Thymus (tissue), 14 donors: ENCODE measurements at places on chromosomes 7 and 10.

- H3K4me1 ChIP-seq, result no peaks in the 10 kb centered on the region
- H3K27me3 ChIP-seq, result peaks cover 6% of the 10 kb centered on the region
- H3K36me3 ChIP-seq, result peaks cover 8% of the 10 kb centered on the region
- DNase-seq, result no peak
These were observed 10.8 kb downstream of the ZNF467 start for GRCh38 chr7:149762610-149763009.

DNA sequence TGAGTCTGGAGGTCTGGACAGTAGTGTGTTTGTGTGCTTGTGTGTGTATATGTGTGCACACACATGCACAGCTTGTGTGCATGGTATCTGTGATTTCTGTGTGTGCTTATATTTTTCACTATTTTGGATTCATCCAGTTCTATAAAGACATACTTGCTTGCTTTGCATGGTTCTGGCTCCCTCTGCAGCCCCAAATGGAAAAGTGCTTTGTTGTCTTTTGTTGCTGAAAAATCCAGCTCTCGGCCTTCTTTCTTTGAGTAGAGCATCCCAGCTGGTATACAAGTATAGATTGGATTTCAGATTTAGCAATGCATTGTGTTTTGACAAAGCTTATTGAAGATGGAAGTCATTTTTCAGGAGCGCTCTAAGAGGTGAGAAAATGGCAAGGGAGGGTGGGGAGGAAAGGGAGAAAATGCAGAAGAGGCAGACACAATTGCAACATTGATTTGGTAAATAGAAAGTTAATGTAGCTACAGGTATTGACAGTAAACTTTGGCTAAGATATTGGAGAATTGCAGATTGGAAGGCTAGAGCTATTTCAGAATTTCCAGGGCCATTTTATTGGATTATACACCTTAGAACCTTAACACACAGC lies 333.9 kb downstream of the AUTS2 start:
- no peak overlapping the region for H3K27ac ChIP-seq
- no peak overlapping the region for H3K4me3 ChIP-seq

- no peaks in the 10 kb centered on the region for H3K27me3 ChIP-seq
- H3K27ac ChIP-seq, result no peak overlapping the region
- no peak overlapping the region for H3K4me3 ChIP-seq
- no peaks in the 10 kb centered on the region for H3K36me3 ChIP-seq
These were observed 41.9 kb downstream of the DGKI start for GRCh38 chr7:137804836-137805235.

DNA sequence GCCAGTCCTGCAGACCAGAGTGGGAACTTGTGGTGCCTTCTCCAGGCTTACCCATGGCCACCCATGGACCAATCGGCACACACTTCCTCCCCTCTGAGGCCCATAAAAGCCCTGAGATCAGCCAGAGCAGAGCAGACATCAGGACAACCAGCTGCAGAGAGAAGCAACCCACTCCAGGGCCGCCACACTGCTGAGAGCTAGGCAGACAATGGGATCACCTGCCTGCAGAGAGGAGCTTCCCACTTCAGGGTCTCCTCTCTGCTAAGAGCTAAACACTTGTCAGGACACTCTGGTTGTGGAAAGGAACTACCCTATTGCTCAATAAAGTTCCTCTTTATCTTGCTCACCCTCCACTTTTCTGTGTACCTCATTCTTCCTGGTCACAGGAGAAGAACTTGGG lies 34.0 kb downstream of the C7orf25 start:
- H3K4me3 ChIP-seq, result no peak overlapping the region
- no peaks in the 10 kb centered on the region for H3K27me3 ChIP-seq
- H3K4me1 ChIP-seq, result no peaks in the 10 kb centered on the region
- H3K36me3 ChIP-seq, result no peaks in the 10 kb centered on the region
- no peak for DNase-seq

DNA sequence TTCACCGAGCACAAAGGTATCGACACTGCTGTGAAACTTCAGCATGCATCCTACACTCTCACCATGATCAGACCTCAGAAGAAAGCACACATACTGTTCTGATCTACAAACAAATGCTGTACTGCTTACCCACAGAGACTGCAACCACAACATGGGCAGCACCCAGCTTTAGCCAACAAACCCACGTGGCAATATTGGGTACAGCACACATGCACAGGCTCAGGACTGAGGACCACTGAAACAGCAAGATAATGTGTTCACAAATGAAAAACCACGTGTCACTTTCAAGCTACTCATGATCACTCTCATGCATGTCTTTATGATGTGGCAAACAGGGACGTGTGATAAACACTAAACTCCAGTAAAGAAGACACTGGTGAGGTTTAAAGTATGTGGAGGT lies 119.3 kb upstream of the PTN start:
- H3K27ac ChIP-seq, result no peak overlapping the region
- DNase-seq, result no peak
- no peaks in the 10 kb centered on the region for H3K36me3 ChIP-seq
- no peak overlapping the region for H3K4me3 ChIP-seq
- H3K27me3 ChIP-seq, result no peaks in the 10 kb centered on the region

- H3K36me3 ChIP-seq, result no peaks in the 10 kb centered on the region
- H3K4me3 ChIP-seq, result no peak overlapping the region
- no peaks in the 10 kb centered on the region for H3K27me3 ChIP-seq
- no peaks in the 10 kb centered on the region for H3K4me1 ChIP-seq
These were observed 123.6 kb downstream of the VTI1A start for GRCh38 chr10:112570585-112570984.

DNA sequence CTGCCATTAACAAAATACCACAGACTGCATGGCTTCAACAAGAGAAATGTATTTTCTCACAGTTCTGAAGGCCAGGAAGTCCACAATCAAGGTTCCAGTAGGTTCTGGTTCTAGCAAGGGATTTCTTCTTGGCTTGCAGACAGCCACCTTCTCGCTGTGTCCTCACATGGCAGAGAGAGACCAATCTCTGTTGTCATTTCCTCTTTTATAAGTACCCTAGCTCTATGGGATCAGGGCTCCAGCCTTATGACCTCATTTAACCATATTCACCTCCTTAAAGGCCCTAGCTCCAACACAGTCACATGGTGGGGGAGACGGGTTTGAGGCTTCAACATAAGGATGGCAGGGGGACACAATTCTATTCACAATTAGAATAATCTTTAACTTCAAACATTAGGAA lies 23.6 kb downstream of the ABI1 start:
- no peak overlapping the region for H3K4me3 ChIP-seq
- H3K27me3 ChIP-seq, result no peaks in the 10 kb centered on the region
- no peaks in the 10 kb centered on the region for H3K4me1 ChIP-seq
- peaks cover 7% of the 10 kb centered on the region for H3K36me3 ChIP-seq
- DNase-seq, result no peak
- no peak overlapping the region for H3K27ac ChIP-seq

DNA sequence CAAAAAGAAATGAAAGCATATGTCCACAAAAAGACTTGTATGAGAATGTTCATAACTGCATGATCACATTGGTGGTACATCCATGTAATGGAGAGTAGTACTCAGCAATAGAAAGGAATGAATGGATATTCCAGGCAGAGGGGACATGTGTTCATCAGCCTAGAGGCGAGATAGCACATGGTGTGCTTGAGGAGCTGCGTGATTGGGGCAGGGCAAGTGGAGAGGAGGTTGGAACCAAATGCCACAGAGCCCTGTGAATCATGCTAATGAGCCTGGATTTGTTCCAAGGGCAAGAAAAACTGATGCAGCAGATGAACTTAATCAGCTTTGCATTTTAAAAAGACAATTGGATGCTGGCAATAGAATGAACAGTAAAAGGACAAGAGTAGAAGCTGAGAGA lies 73.3 kb downstream of the C10orf90 start:
- H3K27me3 ChIP-seq, result no peaks in the 10 kb centered on the region
- no peak overlapping the region for H3K27ac ChIP-seq
- H3K4me3 ChIP-seq, result no peak overlapping the region
- no peaks in the 10 kb centered on the region for H3K36me3 ChIP-seq

DNA sequence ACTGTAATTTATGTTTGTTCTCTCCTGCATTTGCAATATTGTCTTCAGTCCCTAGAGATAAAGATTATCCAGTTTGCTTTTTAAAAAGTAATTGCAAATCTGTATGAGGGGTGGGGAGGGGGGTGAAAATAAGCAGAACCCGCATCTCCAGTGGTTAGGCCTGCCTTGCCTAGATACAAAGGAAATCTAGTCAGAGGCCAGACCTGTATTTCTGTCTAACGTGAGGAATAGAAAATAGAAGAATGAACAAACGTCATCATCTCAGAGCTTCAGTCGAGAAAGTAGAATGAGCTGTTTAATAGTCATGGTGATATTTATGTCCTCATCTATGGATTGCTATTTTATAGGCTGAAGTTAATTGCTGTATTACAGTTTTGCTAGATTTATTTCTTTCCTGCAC lies 284.2 kb downstream of the BICC1 start:
- no peak overlapping the region for H3K27ac ChIP-seq
- H3K4me1 ChIP-seq, result no peaks in the 10 kb centered on the region

GRCh38 chr7:118061386-118061785 lies 122.6 kb upstream of the LSM8 start:
- H3K4me3 ChIP-seq, result no peak overlapping the region
- H3K27ac ChIP-seq, result no peak overlapping the region

DNA sequence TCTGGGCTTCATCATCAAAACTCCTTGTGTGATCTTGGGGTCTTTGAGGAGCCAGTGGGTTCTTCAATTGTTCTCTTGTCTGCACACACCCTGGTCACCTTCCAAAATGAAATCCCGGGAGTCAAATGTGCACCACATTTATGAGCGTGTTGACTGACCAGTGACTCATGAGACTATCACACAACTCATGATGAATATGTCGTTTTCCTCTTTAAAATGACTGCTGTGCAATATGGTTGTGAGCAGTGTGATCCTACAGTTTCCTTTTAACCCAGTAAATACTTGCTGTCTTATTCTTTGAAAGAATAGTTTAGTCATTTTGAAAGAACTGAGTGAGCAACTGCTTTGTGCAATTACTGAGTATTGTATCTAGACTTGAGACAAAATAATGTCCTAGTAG lies 149.2 kb downstream of the DYNC1I1 start:
- no peak for DNase-seq
- no peaks in the 10 kb centered on the region for H3K4me1 ChIP-seq
- H3K36me3 ChIP-seq, result no peaks in the 10 kb centered on the region
- no peaks in the 10 kb centered on the region for H3K27me3 ChIP-seq

- H3K4me3 ChIP-seq, result no peak overlapping the region
- H3K27ac ChIP-seq, result no peak overlapping the region
- H3K4me1 ChIP-seq, result no peaks in the 10 kb centered on the region
- no peak for DNase-seq
These were observed 303.7 kb downstream of the WDR11 start for GRCh38 chr10:121154846-121155245.

DNA sequence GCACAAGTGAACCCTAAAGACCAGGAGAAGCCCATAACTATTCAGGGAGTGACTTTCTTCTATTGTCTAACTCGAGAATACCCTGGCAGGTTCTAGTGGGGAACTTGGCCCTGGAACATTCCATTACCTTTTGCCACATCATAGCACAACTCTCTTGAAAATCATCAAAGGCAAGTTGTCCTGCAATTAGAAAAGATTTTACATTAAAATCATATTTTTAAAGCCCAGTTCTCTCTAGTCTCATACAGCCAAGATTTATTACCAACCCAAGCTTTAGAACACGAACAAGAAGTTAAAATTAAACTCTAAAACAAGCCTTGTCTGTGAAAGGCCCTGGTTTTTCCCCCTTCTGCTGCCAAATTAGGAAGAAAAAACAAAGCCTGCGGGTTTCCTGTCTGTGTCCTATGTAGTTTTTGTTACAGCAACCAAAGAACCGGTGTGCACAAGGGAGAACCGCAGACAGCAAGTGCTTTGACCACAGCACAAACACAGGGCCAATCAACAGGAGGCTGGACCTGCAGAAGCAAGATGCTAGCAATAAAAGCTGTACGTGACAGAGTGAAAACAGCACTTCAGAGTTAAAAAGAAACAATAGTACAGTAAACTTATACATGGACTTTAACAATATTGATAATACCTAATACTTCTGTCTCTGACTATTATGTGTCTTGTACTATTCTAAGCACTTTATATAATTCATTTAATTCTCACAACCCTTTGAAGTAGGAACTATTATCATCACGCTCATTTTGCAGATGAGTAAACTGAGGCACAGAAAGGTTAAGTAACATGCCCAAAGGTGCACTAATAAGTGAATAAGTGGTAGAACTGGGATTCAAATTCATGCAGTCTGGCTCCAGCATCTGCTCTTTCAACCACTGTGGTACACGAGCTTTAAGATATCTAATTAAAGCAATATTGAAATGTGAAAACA lies 65.8 kb downstream of the STK17A start:
- H3K4me3 ChIP-seq, result peak overlapping the region; percentile 37
- H3K36me3 ChIP-seq, result peaks cover 31% of the 10 kb centered on the region
- H3K27me3 ChIP-seq, result no peaks in the 10 kb centered on the region
- peak; percentile 88 for DNase-seq
- peak overlapping the region; percentile 91 for H3K27ac ChIP-seq

- H3K4me3 ChIP-seq, result no peak overlapping the region
- DNase-seq, result no peak
- no peaks in the 10 kb centered on the region for H3K27me3 ChIP-seq
- no peaks in the 10 kb centered on the region for H3K4me1 ChIP-seq
- H3K36me3 ChIP-seq, result no peaks in the 10 kb centered on the region
- H3K27ac ChIP-seq, result no peak overlapping the region
These were observed 27.8 kb downstream of the MRC1 start for GRCh38 chr10:17836942-17837341.

GRCh38 chr10:786633-787474 lies 97.4 kb upstream of the DIP2C start:
- no peaks in the 10 kb centered on the region for H3K4me1 ChIP-seq
- H3K4me3 ChIP-seq, result no peak overlapping the region
- peaks cover 21% of the 10 kb centered on the region for H3K27me3 ChIP-seq
- no peak for DNase-seq

DNA sequence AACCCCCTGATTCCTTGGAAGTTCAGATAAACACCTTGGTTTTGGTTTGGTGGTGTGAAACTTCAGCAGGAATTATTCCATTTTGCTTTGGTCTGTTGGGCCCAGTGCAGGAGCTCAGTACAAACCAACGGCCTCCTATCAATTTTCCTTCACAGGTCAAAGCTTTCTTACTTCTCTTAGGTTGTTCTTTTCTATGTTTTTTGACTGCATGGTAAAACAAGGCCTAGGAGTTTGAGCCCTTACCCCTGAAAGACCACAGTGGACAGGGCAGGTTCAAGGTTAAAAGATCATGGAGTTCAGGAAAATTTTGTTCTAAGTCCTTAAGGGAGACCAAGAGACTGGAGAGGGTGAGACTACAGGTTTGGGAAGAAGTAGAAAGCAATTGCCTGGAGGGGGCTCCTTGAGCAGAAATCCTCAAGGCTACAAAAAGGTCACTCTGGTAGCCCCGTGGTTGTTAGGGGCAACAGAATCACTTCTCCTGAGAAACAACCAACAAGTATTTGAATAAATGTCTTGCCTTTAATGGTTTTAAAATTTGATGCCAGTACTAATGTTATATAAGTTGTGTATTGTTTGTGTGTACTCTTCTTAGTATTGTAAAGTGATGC lies 40.9 kb upstream of the FHIP2A start:
- H3K27me3 ChIP-seq, result no peaks in the 10 kb centered on the region
- H3K27ac ChIP-seq, result no peak overlapping the region
- no peak for DNase-seq
- no peak overlapping the region for H3K4me3 ChIP-seq
- no peaks in the 10 kb centered on the region for H3K4me1 ChIP-seq
- H3K36me3 ChIP-seq, result no peaks in the 10 kb centered on the region
